ENCODE measurements at places on chromosomes 5 and 9.

DNA sequence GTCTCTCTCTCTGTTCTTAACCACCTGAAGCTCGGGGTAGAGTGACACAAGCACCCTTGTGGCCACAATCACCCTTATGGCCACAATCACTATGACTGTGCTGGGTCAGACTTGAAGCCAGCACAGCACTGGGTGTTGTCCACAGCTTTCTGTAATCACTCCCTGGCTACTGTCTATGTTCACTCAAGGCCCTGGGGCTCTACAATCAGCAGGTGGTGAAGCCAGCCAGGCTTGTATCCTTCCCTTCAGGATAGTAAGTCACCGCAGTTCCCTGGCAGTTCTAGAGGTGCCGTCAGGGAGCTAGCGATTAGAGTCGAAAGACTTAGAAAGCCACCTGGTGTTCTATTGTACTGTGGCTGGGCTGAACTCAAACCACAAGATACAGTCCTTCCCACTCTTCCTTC is 44.2 kb downstream of the GDA start:
- no peak for DNase-seq

DNA sequence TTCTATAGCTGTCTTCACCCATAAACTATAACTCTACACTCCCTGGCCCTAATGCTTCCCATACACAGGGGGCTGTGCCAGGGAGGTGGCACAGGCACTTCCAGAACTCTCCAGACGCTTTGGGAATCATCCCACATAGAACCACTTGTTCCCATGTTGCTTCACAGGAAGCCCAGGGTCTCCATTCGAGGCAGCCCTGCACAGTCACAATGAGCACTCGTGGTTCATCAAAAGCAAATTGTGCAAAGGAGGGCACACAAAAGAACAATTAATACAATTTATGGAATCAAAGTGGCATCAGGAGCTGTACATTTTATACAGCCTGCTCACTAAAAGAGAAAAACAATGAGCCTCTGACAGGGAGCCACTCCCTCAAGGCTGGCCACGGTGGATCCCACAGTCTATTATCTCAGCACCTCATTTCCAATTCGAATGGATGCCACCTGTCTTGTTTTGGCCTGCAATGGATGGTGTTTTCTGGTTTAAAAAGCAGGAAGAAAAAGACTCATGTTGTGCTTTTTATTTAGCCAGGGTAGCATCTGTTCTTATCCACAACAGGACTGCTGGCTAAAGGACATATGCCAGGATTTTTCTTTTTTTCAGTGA is 354.8 kb downstream of the ENC1 start:
- DNase-seq: no peak

DNA sequence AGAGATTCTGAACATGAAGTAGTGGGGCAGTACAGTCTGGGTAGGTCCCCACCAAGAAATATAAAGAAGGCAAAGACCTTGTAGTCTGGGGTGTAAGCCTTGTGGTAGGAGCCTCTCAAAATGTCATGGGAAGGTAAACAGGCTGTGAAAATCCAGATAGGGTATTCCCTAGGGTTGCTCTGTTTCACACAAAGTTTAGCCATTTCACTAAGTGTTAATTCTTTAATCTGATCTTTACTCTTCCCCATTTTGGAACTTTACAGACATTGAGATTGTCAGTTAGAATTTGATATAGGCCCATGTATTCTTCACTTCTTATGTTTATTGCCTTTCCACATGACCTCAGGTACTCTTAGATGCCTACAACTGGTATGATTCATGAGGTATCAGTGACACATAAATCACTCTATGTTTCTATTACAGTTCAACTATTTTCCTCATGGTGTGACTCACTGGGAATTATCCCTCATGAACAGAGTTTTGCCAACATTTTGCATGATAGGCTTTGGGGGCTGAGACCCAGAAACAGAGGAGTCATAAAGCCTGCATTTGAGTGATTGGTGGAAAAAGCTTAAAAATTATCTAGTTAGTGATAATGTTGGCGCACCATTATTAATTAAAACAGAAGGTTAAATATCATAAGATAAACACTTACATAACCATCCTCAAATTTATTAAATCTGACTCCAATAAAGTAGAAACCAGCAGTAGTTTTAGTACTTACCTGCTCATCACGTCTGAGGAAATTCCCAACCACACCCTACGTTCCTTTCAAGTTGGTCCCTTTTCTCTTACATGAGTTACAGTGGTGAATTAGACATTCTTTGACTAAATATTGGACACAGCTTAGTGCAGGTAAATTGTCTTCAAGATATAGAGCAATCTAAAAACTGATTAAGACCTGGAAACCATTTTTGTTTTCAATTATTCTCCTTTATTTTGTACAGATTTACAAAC is 399.8 kb upstream of the MEF2C start:
- DNase-seq: peak; percentile 9

DNA sequence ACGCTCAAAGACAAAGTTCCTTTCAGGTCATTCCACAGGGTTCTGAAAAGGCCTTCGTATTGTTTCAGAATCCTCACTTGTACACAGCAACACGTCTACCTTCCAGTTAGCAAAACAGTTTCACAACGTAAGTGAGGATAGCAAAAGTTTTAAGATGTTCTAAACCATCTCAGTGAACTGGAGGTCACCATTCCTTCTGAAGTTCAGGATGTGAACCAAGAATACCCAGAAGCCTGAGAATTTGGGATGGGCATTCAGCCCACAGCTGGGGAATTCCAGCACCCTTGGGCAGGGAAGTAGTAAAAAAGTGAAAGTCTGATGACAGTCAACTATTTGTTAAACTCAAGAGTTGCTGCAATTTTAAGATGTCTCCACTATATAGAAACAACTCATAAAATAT is 224.5 kb downstream of the BNC2 start:
- peak; percentile 65 for DNase-seq

- no peak for DNase-seq
Measured at GRCh38 chr5:165775111-165775510, 2269.7 kb downstream of the MAT2B start.

GRCh38 chr9:124312290-124313265 is 54.8 kb downstream of the NEK6 start:
- no peak for DNase-seq

DNA sequence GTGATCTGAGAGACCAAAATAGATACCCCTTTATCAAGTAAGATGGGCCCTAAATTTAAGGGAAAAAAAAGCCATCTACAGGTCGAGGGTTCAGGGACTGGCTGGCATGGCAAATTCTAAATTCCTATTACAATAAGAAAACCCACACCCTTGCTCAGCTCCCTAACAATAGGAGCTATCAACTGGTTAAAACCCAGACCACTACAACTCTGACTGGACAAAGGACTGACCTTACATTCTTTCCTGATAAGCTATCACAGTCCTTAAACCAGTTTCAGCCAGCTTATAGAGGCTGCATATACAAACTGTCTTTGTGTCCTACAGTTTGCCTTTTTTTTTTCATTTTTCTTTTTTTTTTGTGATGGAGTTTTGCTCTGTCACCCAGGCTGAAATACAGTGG is 803.6 kb downstream of the NR2F1-AS1 start:
- DNase-seq: no peak

GRCh38 chr9:98037357-98037756 is 19.2 kb upstream of the NANS start:
- peak; percentile 66 for DNase-seq

DNA sequence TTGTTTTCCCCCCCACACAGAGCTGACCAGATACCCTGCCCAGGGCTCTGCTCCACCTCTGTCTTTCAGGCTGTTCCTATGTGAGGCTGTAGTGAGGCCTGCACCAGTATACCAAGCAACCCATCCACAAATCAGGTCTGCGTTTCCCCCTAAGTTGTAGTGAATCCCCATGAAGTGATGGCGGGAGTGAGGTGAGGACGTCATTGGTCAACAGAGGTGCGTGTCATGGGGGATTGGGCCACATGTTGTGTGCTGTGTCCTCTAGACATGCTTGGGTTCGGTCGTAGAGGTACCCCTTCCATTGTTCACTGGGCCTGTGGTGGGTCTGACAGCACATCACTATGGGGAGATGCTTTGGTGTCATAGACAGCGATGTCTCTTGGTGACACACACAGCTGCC is 184.6 kb downstream of the CACNA1B start:
- no peak for DNase-seq

DNA sequence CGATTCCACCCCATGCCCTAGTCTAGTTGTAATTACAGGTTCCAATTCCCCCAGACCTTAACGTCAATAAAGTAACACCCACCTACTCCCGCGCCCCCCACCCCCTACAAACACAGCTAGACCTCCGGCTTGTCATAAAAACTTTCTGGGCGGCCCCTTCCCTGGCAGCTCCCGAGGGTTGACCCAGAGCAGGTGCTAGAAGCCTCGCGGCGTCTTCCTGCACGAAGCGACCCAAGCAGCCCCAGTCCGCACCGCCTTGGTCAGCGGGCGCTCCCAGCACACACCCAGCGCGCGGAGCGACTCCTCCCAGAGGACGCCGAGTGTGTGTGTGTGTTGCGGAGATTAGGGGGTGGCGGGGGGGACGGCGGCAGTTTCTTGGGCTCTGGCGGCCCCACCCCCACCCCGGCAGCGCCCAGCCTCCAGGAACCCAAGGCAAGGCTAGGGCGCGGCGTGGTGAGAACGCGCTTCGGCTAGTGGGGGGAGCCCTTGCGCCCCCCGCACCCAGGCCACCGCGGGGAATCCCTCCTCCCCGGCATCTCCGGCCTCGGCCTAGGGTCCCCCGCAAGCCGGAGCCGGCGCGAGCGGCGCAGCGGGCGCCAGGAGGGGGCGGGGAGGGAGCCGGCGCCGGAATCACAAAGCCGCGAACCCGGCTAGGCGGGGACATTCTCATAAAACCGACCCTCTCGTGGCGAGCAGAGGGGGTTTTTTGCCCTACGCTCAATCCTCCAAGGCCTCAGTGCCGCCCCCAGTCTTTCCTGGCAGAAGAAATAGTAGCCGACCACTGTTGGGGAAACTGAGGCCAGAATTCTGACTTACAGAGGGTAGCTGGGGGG is 2.2 kb downstream of the PCDH1 start:
- DNase-seq: no peak

- DNase-seq: no peak
Measured at GRCh38 chr5:110894805-110895204, 156.0 kb downstream of the SLC25A46 start.

GRCh38 chr5:149413477-149414210 is 34.6 kb upstream of the IL17B start:
- DNase-seq: peak; percentile 50

DNA sequence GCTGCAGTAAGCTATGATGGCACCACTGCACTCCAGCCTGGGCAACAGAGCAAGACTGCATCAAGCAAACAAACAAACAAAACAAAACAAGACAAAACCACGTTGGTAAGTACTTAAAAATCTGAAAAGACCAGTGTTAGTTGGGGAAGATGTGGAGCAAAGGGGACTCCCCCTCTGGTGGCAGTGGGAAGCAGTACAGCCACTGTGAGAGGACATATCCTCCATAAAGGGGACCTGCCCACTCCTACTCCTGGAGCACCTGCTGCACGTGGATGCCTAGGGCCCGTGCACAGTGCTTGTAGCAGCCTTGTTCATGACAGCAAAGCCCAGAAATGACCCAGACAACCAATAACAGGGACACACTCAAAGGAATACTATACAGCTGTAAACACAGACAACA is 17.0 kb upstream of the IPPK start:
- peak; percentile 13 for DNase-seq

- no peak for DNase-seq
Measured at GRCh38 chr5:128366147-128366546, 171.9 kb downstream of the FBN2 start.

DNA sequence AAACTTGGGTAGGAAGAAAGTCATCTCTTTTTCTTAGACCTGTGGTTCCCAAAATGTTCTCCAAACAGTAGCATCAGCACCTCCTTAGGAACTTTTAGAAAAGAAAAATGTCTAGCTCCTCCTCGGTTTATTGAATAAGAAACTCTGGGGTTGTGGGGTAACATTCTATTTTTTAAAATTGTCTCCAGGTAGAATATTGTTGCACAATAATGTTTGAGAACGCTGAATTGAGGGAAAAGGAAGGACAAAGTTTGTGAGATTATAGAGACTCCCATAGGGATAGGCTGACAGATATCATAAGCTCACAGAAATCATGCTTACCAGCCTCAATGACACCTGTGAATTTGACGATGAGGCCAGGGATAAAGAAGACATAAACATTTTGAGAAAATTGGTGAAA is 1199.0 kb upstream of the CDH6 start:
- no peak for DNase-seq

- no peak for DNase-seq
Measured at GRCh38 chr9:33114746-33115145, 38.3 kb upstream of the SMU1 start.

DNA sequence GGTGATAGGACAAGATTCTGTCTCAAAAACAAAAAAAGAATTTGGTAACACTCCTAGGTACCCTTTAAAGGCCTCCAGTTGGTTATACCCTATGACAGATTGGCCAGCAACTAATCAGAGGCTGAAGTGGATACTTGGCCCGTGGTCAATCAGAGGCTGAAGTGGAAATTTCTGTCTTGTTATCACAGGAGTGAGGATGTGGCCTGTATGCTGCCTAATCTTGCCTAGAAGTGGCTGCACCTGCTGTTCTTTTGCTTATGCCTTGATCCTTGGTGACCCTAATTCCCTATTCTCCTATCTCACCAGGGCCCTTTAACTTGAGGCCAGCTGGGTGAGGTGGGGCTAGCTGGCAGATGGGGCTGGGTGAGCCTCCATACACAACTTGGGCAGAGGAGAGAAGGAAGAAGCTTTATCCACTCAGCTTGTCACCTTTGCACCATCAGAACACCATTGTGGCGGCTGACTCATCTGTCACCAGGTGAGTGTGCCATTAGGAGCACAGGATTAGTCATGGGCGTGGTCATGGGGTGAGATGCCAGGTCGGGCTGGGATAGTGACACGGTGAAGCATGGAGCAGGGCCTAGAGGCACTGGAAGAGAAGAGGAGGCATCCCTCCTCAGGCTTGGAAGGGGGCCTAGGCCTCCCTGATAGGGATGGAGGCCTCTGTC is 41.5 kb downstream of the SAR1B start:
- DNase-seq: no peak

- peak; percentile 20 for DNase-seq
Measured at GRCh38 chr9:116303270-116303669, 149.7 kb downstream of the PAPPA start.

DNA sequence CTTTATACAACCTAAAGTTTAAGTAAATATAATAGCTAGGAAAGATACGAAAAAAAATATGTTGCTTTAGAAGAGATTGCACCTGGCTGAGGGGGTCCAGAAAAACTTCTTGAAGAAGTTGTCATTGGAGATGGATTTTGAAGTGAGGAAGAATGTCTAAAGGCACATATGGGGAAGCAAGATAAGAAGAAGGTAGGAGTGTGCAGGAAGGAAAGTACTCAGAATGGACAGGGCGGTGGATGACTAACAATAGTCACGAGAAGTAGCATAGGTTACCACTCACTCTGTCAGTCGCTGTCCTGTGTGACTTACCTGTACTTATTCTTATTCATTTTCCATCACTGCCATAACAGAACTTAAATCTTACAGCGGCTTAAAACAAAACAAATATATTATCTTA is 251.6 kb downstream of the GRIA1 start:
- no peak for DNase-seq

GRCh38 chr5:124419531-124419930 is 326.9 kb downstream of the ZNF608 start:
- DNase-seq: no peak
